GM12891 (cell line): ENCODE measurements at places on chromosomes 3 and 15.
A peak's percentile ranks its signal among the peaks of the same experiment; 100 is the strongest.

DNA sequence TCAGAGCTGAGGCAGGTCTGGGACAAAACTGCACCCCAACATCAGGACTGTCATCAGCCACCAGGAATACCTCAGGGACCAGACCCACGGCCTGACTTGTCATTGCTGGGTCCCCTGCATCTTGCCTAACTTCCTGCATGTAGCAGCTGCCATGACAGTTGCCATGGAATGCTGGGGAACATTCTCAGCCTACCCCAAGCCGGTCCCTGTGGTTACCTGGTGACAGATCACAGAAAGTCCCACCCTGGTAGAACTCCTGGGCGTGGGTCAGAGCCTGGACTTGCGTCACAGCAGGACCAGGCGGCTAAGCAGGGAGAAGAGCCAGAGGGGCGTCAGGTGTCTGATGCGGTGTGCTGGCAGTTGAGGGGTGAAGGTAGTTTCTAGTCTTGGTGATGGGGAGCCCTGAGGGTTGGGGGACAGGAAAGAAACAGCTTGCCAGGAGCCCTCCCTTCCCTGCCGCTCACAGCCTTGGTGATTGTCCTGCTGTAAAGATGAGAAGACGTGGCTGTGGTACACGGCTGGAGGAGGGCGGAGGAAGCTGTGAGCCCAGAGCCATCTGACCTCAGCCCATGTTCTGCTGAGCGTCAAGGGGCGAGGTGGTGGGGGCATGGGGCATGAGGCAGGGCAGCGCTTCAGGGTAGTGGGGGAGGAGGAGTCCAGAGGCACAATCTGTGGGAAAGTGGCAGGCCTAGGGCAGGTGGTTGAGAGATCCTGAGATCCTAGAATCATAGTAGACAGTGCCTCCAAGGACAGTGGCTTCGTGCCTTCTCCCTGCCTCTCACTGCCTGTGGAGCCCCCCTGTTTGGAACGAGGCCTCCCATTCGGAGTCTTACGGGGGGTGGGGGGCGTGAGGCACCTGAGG is 5.4 kb downstream of the H1-8 start:
- DNase-seq = no peak

DNA sequence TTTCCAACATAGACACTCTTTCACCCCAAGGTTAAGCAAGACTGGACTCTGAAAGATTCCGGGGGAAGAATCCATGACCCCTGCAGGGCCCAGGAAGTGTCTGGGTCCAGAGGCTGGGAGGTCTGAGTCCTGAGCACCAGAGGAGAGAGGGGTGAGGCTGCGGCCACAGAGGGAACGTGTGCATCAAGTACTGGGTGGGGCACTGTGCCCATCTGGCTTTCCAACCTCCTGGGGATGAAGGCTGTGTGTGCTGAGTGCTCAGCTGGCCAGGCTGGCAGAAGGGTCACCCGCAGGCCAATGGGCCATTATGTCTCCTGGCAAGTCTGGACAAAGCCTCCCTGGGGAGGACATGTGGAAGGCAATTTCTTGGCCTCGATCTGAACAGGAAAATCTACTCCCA is 3.3 kb downstream of the CHRNA3 start:
- no peak for DNase-seq

GRCh38 chr15:81544385-81544784 is 170.4 kb upstream of the TMC3 start:
- no peak for DNase-seq

GRCh38 chr15:39580485-39581241 is at the start of gene THBS1:
THBS1 (plus strand) TSS chr15:39581079; CDS start chr15:39581858, 779 bp downstream.
- peak; percentile 19 for DNase-seq

- DNase-seq = no peak
Observed at GRCh38 chr15:96262097-96262496, 68.4 kb upstream of the NR2F2 start.

DNA sequence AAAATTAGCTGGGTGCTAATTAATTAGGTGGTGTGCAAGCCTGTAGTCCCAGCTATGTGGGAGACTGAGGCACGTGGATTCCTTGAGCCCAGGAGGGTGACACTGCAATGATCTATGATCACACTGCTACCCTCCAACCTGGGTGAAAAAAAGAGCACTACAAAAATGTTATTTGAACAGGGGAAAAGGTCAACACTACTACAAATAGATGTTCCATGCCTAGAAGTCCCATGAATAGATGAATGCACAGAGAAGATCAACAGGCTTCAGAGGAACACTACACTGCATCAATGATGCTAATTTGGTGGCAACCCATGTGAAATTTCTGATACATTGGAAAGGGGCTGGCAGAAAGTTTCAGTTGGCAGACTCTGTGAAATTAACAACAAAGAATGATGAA is 105.4 kb upstream of the FHIT start:
- DNase-seq = no peak
